GM10248 (cell line): ENCODE measurements at places on chromosomes 11 and 22.

DNA sequence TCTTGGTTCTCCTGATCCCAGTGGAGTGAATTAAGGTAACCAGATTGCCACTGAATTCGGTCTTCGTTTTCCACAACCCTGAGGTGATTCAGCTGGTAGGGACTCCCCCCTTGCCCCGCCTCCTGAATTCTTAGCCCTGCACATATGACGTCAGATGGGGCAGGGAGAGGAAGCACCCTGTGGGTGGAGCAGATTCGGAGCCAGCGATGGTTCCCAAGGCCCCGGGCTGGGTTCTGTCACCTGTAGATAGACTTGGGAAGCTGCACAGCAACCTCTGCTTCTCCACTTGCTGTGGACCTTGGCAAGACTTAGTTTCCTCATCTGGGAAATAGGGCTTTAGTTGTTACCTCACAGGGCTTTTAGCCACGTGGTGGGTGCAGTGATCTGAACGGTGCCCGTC is 67.8 kb downstream of the CTTN start:
- no peak for DNase-seq

GRCh38 chr11:25309818-25310217 is 813.0 kb downstream of the LUZP2 start:
- no peak for DNase-seq

- DNase-seq = no peak
Measured at GRCh38 chr22:20392983-20393704, 807 bp upstream of the ZNF74 start.

GRCh38 chr11:115184901-115185300 is 319.3 kb downstream of the CADM1 start:
- no peak for DNase-seq

DNA sequence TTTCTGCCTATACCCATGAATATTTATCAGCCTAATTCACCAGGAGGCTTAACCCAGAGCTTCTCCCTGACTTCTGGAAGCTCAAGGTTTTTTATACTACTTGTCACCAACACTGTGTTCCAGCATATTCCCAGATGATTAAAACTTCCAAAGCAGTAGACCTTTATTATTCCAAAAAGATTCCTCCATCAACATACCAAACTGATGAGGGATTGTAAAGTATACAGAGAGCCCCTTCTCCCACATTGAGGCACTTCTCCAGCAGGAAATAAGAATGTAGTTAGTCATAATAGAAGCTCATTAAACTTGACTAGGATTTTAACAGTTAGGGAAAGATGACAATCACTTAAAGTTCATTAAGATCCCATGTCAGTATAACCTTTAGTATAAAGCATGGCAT is 51.4 kb upstream of the CEP126 start:
- no peak for DNase-seq

- DNase-seq = no peak
Measured at GRCh38 chr11:111697933-111698371, 68.2 kb downstream of the PPP2R1B start.

DNA sequence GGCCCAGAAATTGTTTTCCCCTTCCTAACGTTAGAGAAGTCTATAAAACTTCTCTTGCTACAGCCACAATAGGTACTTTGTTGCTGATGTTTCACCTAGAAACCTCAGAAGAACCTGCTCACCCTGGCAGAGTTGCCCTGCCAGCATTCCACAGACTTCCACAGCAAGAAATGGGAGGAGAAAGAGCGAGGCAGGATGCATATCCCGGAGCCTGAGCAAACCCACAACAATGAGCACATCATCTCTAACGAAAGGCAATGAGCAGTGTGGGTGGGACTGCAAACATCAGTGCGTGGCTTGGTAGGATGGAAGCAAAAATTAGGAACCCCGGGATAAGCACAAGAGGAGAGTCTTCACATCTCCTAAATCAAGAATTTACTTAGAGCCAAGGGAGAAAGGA is 892.3 kb downstream of the OPCML start:
- no peak for DNase-seq

DNA sequence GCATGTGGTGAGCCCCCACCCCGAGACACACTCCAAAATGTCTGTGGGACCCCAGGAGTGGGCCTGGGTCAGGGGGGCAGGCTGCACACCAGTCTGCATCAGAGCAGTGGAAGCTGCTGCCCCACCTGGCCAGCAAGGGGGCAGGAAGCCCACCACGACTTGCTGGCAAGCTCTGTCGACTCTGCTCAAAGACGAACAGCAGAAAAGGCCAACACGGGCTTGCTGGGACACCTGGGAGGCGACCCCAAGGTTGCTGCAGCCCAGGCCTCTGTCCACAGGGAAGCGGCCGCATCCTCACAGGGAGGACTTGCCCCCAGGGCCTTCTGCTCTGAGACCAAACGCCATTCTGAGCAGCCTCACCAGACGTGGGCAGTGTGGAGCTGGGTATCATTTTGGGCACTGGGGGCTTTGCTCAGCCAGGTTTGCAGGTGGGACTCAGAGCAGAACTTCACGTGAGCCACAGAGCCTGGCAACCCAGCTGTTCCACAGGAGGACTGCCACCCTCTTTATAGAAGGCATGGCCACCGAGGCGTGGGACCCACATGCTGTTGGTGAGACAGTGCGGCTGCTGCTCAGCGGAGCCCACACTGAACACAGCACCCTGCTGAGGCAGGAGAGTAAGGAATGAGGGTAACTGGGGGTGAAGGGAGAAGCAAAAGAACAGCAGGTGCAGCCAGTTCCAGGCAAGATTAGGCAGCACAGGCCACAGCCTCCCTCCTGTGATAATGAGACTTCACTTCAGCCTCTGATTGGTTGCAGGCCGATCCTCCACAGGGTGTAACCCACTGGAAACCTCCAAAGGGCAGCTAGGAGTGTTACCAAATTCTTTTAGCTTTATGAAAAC is 11.0 kb downstream of the IL17REL start:
- no peak for DNase-seq

DNA sequence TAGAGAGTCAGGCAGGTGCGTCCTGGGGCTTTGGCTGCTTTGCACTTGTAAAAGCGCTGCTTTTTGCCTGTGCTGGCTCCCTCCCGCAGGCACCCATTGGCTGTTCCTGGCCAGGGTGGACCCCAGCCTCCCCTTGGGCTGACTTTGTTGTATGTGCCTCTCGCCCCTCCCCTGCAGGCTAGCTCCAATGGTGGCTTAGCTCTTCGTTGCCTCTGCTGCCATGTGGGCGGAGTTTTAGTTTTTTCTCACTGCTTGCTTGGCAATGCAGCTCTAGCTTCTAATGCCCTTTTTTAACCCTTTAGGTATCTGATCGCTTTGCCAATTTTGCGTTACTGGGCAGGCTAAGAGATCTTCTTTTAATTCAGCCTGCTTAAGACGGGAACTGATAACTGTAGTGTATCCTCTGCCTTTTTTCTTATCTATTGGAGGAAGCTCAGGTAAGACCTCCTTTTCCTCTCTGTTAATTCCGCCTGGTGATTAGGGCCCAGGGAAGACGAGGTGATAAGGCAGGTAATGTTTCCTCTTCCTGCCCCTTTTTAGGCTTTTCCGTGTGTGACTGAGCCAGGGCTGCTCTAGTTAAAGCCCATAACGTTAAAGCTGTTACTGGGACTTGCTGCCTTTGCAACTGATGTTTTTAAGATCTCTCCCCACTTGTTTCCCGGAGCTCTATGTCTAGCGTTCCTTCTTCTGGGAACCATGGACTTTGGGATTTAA is 11.7 kb upstream of the GLYATL1 start:
- no peak for DNase-seq

DNA sequence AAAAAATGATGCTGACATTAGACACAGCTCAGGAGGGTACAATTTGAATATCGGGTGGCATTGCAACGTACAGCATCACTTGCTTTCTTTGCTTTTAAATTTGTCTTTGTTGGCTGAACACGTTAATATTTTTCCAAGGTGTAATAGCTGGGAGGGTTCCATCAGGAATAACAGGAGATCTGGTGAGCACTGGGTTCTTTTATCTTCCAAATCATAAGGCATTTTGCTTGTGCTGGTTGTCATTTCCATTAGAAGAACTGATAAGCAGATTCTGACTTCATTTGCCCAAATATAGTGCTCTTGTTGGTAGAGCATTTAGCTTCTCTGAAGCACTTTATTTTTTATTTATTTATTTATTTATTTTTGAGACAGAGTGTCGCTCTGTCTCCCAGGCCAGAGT is 48.9 kb downstream of the LMO2 start:
- no peak for DNase-seq

- no peak for DNase-seq
Measured at GRCh38 chr11:14977101-14977880, 5.1 kb upstream of the CALCA start.

GRCh38 chr11:47180006-47180787 is 3.5 kb upstream of the ARFGAP2 start:
- DNase-seq = no peak

- DNase-seq = no peak
Measured at GRCh38 chr22:23926561-23926960, 32.4 kb downstream of the MIF start.

DNA sequence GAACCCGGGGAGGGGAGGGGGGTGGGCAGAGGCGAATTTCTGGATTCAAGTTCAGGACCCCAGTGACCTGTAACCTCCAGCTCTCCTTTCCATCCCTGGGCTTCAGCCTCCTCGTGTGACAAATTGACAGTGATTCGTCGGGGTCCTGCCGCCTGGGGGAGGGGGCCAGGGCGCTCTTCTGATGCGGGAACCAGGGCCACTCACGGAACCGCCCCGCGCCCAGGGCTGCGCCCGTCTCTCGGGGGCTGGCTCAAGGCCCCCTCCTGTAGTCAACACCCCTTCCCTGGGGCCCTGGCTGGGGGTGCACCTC is 92.8 kb upstream of the ANO1 start:
- no peak for DNase-seq

DNA sequence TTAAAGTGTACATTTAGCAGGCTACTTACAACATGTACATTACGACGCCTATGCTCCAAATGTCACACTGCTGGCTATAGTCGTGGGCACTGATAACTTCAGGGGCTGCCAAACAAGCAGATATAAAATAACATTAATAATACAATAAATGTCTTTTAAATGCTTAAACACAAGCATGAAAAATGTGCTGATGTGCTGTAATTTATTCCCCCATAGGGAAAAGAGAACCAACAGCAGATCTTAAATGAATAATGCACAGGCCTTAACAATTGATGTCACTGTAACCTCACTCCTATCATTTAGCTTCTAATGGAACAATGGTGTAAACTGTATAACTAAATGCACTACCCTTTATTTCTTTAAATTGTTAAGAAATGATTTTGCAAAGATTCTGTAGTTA is 153.4 kb downstream of the STK33 start:
- no peak for DNase-seq

DNA sequence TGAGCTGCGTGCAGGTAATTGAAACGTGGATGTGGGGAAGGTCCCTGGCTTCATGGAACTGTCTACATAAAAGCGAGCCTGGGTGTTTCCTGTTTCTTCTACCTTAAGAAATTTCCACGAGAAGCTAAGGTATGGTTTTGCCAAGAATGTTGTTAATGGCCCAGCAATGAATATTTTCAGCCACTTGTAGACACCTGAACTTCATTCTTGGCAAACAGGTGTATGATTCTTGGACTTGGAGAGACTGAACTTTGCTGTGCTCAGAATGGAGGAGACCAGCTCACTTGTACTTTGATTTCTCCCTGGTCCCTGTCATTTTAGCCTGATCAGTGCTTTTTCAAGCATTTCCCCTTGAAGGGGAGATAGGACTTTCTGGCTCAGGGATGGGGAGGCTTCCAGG is 20.8 kb downstream of the LRP5 start:
- no peak for DNase-seq

GRCh38 chr11:6648501-6648900 is 7.1 kb downstream of the DCHS1 start:
- DNase-seq = no peak

GRCh38 chr22:38205261-38206128 is 3.7 kb downstream of the MAFF start:
- DNase-seq = no peak

DNA sequence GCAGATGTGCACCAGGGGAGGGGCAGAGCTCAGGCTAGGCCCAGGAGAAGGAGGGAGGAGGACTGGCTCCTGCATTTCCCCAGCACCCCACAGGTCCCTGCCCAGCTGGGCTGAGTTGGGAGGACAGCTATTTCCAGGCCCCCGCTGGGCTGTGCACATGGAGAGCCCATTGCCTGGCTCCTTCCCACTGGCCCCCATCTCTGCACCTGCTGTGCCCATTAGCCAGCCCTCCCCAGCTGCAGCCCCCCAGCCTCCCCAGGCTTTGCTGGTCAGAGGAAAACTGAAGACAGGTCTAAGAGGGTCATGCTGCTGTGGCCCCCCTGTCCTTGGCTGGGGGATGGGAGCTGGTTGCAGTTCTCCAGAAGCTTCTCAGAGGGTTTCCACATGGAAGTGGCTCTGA is 81.8 kb upstream of the SHANK2 start:
- DNase-seq = no peak

GRCh38 chr22:19643448-19644313 is 70.6 kb upstream of the SEPTIN5 start:
- DNase-seq = no peak

DNA sequence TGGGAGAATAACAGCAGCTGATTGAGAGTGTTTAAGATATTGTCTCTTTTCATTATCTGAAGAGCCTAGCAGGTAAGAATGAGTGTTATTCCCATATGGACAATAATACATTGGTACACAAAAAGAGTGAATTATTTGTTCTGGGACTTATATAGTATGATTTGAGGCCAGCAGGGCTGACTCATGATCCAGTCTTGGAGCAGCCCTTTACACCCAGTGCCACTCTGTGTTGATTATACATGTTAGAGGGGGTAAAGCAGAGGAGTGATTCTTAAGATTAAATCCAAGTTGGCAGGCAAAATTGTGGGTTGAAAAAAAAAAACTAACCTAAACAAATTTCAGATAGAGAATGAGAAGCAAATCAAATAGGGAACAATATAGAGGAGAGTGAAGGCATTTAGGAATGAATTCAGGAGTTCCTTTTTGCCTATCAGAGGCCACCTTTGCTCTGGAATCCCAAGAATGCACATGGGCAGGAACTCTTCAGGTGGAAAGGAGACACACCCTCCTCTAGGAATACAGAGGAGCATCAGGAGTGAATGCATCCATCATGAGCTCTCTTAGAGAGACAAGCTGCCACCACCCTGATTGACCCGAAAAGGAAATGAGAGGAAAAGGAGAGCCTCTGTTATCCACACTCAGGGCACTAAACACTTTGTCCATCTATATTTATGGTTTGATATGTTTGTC is 19.2 kb upstream of the MRGPRX1 start:
- DNase-seq = no peak

DNA sequence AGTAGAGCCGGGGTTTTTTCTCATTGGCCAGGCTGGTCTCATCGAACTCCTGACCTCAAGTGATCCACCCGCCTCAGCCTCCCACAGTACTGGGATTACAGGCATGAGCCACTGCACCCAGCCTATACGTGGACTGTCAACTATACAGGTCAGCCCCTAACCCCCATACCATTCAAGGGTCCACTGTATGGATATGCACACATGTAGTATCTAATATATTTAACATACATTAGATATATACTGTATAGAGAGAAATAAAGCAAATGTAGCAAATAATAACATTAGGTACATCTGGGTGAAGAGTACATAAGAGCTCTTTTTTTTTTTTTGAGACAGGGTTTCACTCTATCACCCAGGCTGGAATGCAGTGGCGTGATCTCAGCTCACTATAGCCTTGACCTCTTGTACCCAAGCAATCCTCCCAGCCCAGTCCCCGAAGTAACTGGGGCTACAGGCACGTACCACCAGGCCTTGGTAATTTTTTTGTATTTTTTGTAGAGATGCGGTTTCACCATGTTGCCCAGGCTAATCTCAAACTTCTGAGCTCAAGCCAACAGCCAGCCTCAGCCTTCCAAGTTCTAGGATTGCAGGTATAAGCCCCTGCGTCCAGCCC is 1.5 kb upstream of the ATP5MGL start:
- no peak for DNase-seq

GRCh38 chr11:77522215-77522614 is 48.3 kb upstream of the PAK1 start:
- no peak for DNase-seq
